ENCODE measurements at places on chromosomes 13 and 19.

DNA sequence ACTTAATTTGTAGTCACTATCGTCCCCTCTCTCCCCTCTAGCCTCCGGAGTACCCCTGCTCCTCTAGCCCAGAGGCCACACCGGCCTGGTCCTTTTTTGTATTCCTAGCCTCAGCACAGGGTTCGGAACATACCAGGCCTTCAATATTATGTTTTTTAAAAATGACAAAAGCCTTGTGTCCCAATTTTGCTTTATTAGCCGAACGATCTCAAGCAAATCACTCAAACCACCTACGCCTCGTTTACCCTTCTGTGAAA is 463 bp upstream of the POMP start:
- DNase-seq = no peak

- DNase-seq = no peak
Measured at GRCh38 chr13:22061806-22062391, 391.0 kb downstream of the FGF9 start.

GRCh38 chr13:25217023-25217885 is 45.2 kb upstream of the AMER2 start:
- no peak for DNase-seq

GRCh38 chr19:18856385-18857126 is 24.8 kb downstream of the UPF1 start:
- no peak for DNase-seq

DNA sequence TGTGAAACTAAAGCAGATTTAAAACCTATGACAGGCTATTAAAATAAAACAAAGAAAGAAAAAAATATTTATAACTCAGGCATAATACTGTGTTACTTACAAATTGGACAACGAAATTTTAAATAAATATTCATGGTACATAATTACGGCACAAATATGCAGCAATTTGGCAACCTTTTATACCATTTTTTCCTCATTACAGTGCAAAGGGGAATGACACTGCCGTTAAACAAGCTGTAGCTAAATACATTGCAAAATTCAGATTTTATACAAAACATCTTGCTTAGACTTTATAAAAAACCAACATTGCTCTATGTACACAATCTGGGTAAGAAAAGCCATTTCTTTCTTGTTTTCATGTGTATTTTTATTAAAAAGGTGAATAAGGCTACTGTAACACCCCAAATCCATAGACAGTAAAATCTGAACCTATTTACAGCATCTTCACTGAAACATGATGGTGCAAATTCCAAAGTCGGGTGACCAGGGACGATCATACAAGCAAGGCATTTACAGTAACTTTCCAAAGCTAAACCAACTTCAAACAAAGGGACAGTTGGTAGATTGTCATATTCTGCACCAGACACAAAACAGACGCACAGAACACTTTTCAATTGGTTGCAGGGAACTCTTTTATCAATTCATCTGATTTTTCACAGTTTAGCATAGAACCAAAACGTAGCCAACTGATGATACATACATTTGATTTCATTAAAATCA is 45.5 kb downstream of the EFNB2 start:
- DNase-seq = no peak

Data from cortex of kidney (tissue), 1 donor.